SHP77 (cell line): ENCODE measurements at places on chromosomes 2 and 18.

- no peak for DNase-seq
Measured at GRCh38 chr2:216499641-216500218, 1.1 kb downstream of the RPL37A start.

- no peak for DNase-seq
Measured at GRCh38 chr2:113981404-113982134, 91.7 kb downstream of the ACTR3 start.

- no peak for DNase-seq
Measured at GRCh38 chr2:206217166-206217565, 57.3 kb upstream of the ZDBF2 start.

- DNase-seq: peak; percentile 18
Measured at GRCh38 chr2:195659982-195660890, 3.2 kb downstream of the SLC39A10 start.

- DNase-seq: no peak
Measured at GRCh38 chr2:106334802-106335201, 133.4 kb downstream of the RGPD3 start.

DNA sequence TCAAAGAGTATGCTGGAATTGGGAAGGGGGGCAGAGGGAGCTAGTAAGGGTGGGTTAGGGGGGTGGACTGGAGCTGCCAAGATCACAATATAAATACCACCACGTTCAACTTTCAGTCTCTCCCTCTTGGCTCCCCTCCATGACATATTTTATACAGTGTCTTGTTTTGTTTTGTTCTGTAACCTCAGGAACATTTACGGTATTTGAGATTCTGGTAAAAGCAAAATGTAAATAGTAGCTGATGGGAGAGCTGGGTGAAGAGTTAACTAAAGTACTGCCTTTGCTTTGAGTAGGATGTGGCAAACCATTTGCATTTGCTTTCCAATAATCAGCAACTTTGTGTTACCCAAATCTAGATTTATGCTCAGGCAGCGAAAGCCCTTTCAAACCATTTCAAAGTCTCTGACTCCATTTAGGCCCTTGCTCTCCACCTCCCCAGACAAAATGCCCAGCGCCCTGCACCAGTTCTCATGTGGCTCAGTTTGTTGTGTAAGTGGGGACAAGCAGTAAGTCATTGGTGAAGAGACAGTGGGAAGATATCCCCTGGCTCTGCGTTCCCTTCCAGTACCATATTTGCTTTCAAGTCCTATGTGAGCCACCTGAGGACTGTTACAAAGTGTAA, 17.4 kb downstream of the IRS1 start:
- DNase-seq: no peak

GRCh38 chr2:106219813-106220212, 25.7 kb upstream of the UXS1 start:
- DNase-seq: no peak

- no peak for DNase-seq
Measured at GRCh38 chr2:85783796-85784195, 30.0 kb downstream of the ATOH8 start.

- DNase-seq: no peak
Measured at GRCh38 chr2:146748046-146748445, 1096.8 kb upstream of the ACVR2A start.

GRCh38 chr2:240402566-240403272, 32.7 kb upstream of the GPC1 start:
- DNase-seq: no peak

GRCh38 chr2:133906396-133906795, 338.1 kb upstream of the NCKAP5 start:
- DNase-seq: no peak

DNA sequence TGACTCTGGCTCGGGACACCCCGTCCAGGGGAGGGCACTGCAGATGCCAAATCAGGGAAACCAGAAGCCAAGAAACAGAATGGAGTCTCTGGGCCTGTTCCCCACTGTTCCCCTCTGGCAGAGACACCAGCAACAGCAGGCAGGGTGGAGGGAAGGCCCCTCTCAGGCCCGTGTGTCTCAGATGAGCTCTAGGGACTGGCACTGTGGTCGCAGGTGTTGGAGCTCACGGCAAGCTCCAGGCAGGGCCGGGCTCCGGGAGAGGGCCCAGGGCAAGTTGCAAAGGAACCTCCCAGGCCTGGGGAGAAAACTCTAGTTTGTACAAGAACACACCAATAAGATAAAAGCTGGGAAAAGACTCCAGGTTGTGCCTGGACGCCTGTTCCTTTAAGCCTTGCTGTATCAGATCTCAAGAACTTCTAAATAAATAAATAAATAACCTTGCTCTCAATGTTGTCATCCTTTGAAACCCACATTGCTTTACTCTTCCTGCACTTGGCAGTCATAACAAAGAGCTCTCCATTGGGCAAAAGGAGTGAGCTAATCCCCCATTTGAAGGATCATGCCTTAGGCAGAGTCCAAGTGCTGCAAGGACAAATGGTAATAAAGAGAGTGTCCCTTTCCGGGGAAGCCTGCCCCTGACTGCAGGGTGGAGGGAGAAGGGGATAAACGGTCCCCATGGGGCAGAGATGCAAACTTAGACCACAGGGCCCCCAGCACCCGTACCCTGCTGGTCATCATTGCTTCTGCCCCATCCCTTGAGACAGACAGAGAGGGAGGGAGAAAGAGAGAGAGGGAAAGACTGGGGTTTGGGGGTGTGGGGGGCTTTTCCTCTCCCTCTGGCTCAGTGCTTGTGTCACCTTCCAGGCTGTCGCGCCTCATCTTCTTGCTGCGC, 33.3 kb downstream of the CNGA3 start:
- DNase-seq: no peak

GRCh38 chr2:30448866-30449265, 1.8 kb downstream of the LCLAT1 start:
- no peak for DNase-seq

GRCh38 chr18:79559436-79559835, 120.2 kb upstream of the CTDP1 start:
- no peak for DNase-seq

DNA sequence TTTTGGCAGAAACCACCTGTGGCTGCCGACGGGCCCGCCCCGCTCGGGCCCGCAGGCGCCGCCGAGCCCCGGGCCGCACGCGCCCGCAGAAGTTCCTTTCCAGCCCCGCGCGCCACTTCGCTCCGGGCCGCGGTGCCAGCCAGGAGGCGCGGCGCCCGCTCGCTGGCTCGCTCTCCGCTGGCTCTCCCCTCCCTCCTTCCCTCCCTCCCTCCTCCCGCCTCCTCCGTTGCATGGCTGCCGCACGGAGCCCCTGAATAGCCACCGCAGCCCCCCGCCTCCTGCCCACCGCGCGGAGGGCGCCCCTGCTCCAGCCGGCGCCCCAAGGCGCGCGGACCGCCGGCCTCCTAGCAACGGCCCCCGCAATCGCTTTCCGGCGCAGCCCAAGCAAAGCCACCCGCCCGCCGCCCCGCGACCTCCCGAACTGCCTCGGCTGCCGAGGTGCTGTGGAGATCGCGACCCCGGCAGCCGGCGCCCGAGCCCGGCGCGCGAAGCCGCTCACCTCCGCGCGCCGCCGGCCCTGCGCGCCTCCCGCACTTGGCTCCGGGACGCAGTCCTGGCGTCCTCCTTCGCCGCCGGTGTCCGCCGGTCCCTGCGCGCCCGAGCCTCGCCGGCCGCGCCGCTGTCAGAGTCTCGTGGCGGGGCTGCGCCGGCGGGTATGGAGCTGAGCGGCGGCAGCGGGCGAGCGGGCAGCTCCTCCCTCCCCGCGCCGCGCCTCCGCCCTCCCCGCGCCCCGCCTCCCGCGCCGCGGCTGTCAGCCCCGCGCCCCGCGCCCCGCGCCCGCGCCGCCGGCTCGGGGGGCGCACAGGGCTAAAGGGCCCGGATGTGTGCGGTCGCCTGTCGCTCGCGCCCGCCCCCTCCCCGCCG, at the start of gene ZBTB7C:
Gene ZBTB7C, minus strand, starts transcription at position 657 of the 864 bp plus-strand sequence.
- DNase-seq: no peak

DNA sequence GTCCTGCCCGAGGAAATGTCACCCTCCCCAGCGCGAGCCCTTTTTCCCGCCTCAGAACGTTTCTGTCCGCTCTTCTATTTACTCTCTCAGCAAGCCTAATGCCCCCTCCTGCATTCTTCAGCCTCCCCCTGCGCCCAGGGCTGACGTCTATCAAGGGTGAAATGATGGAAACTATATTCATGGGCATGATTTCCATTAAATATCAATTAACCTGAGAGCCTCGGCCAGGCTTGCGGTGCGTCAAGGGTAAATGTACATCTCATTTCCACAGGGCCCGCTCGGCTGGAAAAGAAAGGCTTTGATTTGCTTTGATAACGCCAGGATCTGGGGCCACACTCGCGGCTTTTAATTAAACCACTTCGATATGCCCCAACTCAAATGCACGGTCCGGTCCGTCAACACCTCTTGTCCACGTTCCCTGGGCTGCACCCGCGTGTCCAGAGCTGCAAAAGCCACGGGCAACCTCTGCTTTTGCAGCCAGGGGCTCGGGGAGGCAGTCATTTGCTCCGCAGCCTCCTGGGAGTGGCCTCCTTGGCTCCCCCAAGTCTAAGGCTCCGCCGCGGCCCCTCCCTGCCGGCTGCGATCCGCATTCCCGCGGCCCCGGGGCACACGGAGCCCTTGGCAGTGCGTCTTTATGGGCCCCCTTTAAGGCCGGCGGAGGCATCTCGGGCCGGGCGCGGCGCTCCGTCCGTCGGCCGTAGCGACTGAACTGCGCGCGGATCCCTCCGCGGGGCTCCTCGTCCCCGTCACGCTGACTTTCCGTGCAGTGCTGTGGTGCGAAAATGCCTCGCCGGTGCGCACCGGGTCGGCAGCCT, at the start of gene HOXD8:
Gene HOXD8, plus strand, starts transcription at position 724 of the 815 bp plus-strand sequence. CDS start 662 bp downstream, outside the sequence.
- DNase-seq: peak; percentile 61

GRCh38 chr2:84457686-84458085, 1.4 kb downstream of the SUCLG1 start:
- no peak for DNase-seq

GRCh38 chr2:174977364-174977763, 27.8 kb downstream of the CHN1 start:
- DNase-seq: no peak

DNA sequence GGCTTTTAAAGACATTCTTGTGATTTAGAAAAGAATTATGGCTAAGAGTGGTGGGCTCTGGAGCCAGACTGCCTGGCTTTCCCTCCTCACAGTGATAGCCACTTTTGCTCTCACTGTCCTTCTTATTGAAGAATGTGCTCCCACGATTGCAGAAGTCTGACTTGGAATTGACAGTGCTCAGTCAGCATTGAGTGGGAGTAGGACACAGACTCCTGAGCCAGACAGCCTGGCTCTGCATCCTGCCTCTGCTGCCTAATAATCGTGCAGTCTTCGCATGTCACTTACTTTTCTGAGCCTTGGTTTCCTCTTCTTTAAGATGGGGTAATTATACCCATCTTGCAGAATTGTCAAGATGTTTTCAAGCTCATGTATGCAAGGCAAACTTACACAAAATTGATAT, 23.3 kb downstream of the SPATS2L start:
- DNase-seq: no peak
